ENCODE measurements at places on chromosomes 6 and 20. TPM values are rescaled to one million over a fixed set of nuclear protein-coding genes. Genes with fewer than 3 reads are reported as not detected.

BACH2 gene
- total RNA-seq = 84.4 TPM

BMP6 gene
- 0.13 TPM for total RNA-seq

C6orf52 gene
- total RNA-seq = 1.5 TPM

LPA gene
- 0.09 TPM for total RNA-seq

FLRT3 gene
- total RNA-seq = not detected

DNA sequence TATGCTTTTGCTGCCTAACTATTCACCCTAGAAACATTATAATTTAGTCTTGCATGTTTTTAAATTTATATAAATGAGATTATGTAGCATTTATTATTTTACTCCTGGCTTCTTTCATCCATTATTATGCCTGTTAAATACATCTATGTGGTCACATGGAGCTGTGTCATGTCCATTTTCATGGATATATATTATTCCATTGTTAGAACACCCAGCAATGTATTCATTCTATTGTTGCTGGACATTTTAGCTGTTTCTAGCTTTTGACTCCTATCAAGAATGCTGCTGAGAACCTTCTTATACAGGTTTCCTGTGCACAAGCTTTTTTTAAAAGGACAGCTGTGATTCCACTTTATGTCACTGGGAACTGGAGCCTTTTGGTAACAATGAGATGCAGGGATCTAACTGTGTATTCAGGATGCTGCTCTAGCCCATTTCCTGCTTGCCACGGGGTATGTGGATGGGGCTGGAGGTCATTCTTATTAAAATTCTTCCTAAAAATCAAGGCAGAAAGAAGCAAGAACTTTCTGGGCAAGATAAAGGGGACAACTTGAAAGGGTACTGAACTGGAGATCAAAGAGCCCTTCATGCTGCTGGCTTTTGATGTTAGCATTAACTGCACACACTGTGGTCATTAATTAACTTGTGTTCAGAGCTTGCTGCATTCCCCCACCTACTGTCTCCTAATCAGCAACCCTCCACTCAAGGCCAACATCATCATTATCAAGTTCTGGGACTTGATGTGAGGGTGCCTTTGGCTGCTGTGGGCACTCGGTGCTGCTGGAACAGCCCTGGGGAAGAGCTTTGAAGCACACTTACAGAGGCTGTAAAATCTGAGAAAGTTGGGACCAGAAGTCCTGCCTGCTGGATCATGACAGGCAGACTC lies 96.6 kb upstream of the AKIRIN2 start:
- no peak for DNase-seq

DNA sequence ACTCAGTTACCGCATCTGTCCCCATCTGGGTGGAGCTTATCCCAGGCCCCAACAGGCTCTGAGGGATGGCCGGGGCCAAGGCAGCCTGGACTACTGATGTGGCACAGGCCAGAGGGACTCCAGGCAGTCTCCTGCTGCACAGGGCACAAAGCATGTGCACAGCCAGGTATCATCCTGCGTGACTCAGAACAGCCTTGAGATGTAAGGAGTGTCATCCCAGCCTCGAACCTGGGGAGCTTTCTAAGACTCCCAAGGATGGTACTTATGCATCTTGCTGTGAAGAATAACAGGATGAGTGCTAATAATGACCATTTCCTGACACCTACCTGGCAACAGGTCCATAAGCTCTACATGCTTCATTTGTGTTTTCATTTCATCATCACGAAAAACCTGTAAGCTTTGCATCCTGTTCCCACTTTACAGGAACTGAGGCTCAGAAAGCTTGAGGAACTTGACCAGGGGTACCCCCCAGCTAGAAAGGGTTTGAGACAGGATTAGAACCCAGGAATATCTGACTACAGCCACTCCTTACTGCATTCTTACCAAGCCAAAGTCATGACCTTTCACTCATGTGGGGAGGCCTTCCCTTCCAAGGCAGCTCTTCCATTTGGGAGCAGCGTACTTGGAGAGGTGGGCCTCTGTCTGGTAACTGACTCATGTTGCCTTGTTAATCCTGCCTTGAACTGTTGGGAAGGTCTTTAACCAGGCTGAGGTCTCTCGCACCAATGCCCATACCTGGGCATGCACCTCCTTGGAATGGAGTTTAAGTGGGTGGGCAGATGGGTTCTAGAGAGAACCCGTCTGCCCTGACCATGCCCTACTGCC lies 1.9 kb downstream of the TRIB3 start:
- DNase-seq = no peak

DNA sequence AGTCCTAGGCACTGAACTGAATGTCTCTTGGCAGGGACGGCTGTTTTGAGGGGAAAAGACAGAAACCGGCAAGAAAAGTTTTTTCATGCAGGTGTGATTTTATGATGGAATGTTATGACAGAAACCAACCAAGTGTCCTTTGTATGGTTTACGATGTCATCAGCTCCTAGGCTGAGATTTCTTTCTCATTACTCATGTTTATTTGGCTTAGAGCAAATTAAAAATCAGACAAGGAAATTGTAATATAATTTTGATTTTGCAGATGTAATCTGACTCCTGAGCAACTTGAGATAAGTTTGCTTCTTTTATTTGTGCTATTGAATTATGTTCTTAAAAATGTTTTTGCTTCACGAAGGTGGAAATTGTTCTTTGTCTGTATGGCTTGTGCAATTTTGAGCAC lies 58.8 kb upstream of the MAP3K7 start:
- no peak for DNase-seq

DNA sequence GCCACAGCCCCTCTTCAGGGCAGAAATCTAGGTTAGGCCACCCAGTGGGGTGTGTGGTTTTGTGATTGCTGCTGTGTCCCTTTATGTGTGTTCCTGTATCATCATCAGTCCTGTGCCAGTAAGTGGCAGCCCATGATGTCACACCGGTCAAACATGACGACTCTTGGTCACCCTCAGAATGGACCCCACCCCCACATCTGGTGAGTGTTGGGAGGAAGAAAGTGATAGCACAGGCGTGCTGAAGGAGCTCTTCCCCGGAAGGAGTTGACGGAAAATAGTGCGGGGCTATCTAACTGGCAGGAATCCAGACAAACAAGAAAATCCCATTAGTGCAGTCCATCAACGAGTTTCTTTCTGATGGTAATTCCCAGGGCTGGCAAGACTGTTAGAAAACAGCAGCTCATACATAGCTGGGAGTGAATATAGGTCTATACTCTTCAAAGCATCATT lies 33.4 kb upstream of the IL17A start:
- DNase-seq = no peak

- no peak for DNase-seq
Measured at GRCh38 chr6:149771925-149772324, 22.4 kb downstream of the PCMT1 start.

All from T-cell (primary cell).